ENCODE measurements at places on chromosomes 11 and 22.

GRCh38 chr11:70075836-70076235 is 2.3 kb upstream of the ANO1 start:
- no peak for DNase-seq

DNA sequence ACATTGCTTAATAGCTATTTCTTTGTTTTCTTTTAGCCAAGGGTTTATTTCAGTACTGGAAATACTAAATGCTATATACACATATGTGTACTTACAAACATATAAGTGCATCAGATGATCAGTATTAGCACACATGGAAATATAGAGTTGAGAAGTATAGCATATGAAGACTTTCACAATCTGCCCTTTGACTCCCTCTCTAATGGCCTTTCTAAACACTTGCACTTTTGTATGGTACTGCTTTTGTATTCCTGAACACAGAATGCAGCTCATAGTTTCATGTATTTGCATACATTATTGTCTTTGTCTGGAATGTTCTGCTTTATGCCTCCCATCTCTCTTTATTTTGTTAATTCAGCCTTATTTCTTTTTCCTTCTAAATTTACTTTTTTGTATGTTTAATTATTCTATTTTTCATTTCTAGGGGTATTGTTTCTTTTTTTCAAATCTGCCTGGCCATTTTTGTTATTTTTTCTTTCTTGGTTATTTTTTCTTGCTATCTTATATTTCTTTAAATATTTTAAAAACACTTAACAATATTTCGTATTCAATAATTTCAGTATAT is 28.8 kb downstream of the ACER3 start:
- no peak for DNase-seq

- no peak for DNase-seq
Measured at GRCh38 chr11:11471201-11471600, 118.2 kb upstream of the CSNK2A3 start.

DNA sequence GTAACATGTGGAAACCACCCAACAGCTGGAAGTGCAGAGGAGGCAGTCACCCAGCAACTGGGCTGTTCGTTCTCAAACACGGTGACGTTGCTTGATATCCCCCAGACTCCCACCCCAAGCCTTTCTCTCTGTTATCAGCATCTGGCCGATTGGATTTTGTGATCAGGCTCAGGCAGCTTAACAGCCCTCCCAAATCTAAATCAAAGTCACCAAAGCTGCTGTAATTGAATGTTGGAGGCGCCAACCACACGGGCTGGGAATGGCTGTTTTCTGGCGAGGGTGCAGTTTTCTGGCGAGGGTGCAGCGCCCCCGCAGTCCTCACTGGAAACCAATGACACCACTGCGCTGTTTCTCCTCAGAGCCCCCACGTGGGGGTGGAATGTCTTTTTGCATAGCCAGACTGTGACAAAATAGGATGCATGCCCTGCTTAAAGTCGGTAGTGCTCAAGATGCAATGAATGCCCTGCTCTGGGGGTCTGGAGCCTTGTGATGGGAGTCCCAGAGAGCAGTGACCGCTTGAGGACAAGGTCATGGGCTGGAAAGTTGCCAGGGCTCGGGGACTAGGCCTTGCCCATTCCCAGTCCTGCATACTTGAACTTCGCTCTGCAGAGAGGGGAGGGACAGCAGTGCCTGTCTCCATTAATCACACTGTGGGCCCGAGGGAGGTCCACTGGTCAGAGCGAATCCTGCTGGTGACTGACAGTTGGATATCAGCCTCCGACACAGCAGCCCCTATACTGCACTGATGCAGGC is 105.3 kb downstream of the MORC2 start:
- no peak for DNase-seq

- DNase-seq: no peak
Measured at GRCh38 chr11:71250523-71251150, 1.7 kb downstream of the SHANK2 start.

GRCh38 chr11:1548221-1549070 is 23.6 kb downstream of the DUSP8 start:
- peak; percentile 81 for DNase-seq

- no peak for DNase-seq
Measured at GRCh38 chr11:127898422-127899365, 688.7 kb downstream of the ETS1 start.

GRCh38 chr11:17915500-17916143 is 97.2 kb downstream of the SERGEF start:
- no peak for DNase-seq

- no peak for DNase-seq
Measured at GRCh38 chr11:30595934-30596333, 9.8 kb upstream of the MPPED2 start.

DNA sequence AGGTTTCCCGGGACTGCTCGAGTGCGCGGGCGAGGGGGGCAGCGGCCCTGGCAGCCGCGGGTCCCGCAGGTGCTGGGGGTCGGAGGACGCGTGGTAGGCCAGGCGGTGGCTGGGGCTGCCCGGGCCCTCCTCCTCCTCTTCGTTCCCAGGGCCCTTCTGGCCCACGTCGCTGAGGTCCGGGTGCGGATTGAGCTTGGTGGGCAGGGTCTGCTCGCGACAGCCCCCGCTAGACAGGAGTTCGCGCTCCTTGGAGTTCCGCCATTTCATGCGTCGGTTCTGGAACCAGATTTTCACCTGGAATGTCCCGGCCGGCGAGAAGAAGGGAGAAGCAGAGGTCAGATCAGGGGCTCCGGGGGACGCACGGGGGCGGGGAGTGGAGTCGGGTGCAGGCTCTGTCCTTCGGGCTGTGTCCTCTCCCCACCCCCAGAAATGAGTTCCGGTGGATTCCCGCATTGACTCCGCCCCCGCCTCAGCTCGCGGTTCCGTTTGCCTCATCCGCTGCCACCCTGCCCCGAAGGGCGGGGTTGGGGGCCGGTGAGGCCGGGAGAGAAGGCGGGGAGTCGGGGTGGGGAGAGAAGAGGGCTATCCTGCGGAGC is 3.9 kb downstream of the DBX1 start:
- no peak for DNase-seq

GRCh38 chr11:109071712-109072524 is 350.1 kb upstream of the C11orf87 start:
- no peak for DNase-seq

- DNase-seq: no peak
Measured at GRCh38 chr22:21759646-21760376, 24.2 kb upstream of the YPEL1 start.

- DNase-seq: peak; percentile 77
Measured at GRCh38 chr22:38490915-38491314, 15.2 kb downstream of the DDX17 start.

DNA sequence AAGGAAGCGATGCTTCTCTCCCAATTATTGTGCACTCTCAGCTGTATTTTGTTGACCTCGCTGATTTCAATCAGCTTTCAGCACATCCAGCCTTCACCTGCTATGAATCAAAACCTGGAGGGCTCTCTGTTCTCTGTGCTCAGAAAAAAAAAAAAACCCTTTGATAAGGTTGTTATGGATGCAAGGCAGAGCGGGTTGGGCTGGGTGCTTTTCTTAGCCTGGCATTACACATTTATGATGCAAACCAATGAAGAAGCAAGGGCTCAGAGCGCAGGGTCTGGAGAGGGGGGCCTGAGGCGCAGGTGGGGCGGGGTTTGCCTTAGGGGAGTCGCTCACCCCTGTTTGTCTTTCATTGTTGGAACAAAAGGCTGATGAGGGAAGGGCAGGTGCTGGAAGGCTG is 86.0 kb upstream of the CADM1 start:
- no peak for DNase-seq

DNA sequence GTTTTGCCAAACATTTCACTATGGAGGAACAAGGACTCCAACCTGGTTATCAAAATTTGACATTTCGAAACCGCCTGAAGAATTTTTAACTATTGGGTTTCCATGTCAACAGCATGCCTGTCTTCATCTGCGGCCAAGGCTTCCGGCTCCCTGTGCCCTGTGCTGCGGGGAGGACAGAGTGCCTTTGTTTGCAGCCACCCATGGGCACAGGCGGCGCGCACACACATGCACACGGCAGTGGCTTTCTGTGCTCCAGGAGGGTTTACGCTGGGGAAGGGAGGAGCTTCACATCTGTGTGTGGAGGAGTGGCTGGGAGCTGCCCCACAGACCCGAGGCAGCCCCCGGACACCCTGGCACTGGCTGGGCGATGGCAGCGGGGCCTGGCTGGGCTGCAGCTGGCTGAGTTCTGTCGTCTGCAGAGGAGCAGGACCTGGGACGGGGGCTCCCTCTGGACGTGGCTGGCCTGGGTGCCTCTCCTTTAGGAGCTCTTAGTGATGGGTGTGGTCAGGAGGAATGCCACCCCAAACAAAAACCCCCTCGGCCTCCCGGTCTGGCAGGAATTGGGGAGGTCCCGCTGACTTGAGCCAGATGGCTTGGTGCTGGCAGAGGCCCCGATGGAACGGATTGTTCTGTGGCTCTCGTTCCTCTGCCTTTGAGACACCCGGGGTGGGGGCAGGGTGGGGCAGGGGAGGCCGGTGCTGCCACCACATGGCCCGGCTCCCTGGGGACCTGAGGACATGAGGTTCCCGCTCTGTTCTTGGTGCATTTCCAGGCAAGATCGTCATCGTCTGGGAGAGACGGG is 1290.9 kb downstream of the BRD1 start:
- DNase-seq: no peak

DNA sequence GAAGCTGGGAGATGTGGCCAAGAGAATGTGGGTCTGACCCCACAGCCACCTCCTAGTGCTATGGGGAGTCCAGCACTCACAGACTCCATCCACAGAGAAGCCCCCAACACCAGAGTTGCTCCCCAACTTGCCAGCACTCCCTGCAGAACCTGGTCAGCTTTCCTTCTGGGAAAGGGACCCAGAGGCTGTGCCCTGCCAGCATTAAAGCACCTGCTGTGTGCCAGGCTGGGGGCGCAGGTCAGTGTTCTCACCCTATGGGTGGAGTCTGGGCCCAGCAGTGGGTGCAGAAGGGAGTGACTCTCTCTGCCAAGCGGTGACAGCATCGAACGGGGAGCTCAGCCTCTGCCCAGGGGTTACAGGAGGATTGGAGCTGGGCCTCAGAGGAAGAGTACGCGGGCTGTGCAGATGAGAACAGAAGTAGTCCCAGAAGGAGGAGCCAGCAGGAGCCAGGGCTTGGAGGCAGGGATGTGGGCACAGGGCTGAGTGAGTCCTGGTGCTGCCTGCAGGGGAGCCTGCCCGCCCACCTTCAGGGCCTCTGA is 114.4 kb downstream of the MPPED1 start:
- no peak for DNase-seq

DNA sequence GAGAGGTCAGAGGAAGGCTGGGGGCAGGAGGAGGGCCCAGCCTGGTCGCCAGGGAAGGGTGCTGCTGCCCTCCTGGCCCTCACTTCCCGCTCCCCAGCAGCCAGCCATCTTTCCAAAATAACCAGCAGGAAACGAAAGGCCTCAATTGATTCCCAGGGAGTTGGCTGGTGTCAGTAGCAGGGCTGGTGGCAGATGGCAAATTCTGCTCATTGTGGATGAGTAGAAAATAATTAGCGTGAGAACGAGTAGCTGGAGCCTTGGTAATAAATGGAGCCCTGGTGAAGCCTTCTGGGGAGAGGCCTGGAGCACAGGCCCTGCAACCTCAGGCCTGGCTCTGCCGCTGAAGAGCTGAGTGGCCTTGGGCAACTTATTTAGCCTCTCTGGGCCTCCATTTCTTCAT is 31.3 kb downstream of the DAGLA start:
- no peak for DNase-seq

DNA sequence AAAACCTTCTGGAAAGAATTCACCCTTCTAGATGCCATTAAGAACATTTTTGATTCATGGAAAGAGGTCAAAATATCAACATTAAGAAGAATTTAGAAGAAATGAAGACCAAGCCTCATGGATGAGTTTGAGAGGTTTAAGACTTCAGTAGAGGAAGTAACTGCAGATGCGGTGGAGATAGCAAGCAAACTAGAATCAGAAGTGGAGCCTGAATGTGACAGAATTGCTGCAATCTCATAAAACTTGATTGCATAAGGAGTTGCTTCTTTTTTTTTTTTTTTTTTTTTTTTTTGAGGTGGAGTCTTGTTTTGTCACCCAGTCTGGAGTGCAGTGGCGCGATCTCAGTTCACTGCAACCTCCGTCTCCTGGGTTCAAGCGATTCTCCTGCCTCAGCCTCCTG is 51.6 kb downstream of the MS4A13 start:
- no peak for DNase-seq

DNA sequence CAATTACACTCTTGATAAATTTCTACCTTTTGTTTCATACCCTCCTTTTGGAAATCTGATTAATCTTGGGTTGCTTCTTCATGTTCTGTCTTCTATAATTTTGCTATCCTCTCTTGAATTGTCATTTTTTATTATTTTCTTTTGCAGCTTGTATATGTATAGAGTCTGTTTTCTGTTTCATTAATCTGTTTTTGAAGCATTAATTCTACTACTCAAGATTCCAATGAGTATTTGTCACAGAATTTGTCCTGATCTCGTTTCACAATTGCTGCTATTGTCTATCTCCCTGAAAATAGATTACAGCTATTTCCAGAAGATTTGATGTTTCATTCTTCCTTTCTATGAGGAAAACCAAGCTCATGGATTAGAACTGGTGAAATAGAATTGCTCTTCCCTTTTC is 406.1 kb downstream of the DYNC2H1 start:
- no peak for DNase-seq

GRCh38 chr11:114321621-114322257 is 25.5 kb downstream of the NNMT start:
- no peak for DNase-seq

GRCh38 chr22:39223091-39223710 is 21.6 kb downstream of the PDGFB start:
- no peak for DNase-seq

DNA sequence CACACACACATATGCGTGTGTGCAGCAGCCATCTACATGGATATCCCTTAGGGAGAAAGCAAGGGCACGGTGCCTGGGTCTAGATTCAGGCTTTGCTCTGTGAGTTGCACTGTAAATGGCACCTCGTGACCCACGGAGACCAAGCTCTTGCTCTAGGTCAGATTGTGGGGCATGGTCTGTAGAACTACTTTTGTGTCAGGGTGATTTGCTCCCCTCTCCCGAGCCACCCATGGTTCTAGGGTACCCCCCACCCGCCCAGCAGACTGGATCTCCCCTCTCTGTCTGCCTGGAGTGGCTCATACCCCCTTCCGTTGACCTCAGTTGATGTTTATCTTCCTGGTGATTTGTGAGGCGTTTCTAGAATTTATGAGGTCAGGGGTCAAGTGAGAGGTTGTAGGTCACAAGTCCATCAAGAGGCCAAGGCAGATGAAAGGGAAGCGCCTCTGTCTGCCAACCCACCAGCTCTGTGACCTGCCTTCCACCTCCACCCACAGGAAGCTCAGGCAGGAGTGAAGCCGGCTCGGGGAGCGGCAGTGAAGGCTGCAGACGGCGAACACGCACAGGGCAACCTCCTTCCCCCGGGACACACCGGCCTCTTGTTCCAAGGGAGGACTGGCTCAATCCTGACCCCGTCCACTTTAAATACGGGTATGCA is 76.2 kb upstream of the TTLL12 start:
- DNase-seq: no peak

DNA sequence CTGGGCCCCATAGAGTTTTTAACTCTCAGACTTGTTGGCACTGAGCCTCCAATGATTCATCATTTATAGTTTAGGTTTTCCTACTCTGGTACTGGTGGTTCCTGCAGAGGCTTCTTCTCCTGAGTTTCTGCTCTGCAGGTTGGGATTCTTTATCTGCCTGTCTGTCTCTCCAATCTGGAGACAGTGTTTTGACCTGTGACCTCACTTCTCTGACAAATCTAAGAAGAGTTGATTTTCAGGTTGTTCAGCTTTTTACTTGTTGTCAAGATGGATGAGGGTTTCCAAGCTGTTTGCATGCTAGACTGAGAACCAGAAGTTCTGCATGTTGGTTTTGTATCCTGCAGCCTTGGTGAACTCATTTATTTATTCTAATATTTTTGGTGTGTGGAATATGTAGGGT is 63.9 kb downstream of the JAM3 start:
- DNase-seq: no peak
